Progenitor cell of endocrine pancreas (in vitro differentiated cells): ENCODE measurements at places on chromosomes 12 and 14. TPM values are rescaled to one million over a fixed set of nuclear protein-coding genes. Genes with fewer than 3 reads are reported as not detected.

DNA sequence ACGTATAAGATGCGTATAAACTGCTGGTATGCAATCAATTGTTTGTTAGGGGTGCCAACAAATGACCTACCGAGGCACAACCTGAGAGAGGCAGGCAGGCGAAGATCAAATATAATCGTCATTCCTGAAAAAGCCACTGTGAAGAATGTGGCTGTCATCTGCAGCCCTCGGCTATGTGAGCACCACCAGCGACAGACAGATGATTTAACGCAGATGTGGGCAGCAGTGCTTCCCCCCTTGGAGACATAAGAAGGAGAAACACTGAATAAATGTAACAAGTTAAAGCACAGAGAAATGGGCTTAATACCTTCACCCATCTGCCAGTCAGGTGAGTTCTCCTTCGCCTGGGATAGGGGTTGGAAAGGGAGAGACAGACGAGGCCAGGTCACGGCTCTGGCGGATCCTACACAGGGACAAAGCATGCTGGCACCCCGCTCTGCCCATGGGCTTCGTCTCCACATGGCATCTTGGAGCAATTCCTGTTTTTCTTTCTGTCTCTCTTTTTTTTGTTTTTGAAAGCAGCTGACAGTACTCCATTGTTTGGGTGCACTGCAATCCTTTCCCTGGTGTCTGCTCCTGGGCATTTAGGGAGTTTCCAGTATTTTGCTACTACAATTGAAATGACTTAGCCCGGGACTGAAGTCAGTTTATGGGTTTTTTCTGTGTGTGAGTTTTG is 28.1 kb downstream of the TNFAIP2 start:
- H3K36me3 ChIP-seq, result no peaks in the 10 kb centered on the region
- H3K4me3 ChIP-seq, result no peak overlapping the region
- no peaks in the 10 kb centered on the region for H3K4me1 ChIP-seq
- no peaks in the 10 kb centered on the region for H3K27me3 ChIP-seq
- DNase-seq, result no peak

GRCh38 chr12:55972911-55973598 is 823 bp upstream of the RAB5B start:
- no peak for DNase-seq
- no peak overlapping the region for H3K27ac ChIP-seq
- no peaks in the 10 kb centered on the region for H3K27me3 ChIP-seq
- peaks cover 9% of the 10 kb centered on the region for H3K4me1 ChIP-seq
- peaks cover 8% of the 10 kb centered on the region for H3K36me3 ChIP-seq

DNA sequence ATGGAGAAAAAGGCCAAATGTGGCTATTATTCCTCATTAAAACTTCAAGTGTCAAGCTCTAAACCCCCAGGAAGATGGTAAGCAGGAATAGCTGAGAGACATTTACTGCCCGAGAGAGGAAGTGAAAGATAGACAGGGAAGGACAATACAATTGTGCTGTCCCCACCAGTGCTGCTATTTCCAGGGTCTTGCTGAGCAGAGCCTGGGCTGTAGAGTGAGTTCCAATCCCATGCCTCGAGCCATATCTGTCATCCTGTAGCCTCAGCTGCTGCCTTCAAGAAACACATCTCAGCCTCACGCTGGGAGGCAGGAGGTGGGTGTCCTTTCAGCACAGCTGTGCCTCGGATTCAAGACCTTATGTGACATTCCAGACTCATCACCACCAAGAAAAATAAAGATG is 114.0 kb downstream of the RPAP3 start:
- DNase-seq, result no peak
- no peak overlapping the region for H3K4me3 ChIP-seq
- H3K27me3 ChIP-seq, result no peaks in the 10 kb centered on the region
- H3K27ac ChIP-seq, result no peak overlapping the region

The EIF2S3B gene
- 1.8 and 2.4 TPM in 2 replicates for total RNA-seq

The KRT79 gene
- not detected in 2 replicates for total RNA-seq

DNA sequence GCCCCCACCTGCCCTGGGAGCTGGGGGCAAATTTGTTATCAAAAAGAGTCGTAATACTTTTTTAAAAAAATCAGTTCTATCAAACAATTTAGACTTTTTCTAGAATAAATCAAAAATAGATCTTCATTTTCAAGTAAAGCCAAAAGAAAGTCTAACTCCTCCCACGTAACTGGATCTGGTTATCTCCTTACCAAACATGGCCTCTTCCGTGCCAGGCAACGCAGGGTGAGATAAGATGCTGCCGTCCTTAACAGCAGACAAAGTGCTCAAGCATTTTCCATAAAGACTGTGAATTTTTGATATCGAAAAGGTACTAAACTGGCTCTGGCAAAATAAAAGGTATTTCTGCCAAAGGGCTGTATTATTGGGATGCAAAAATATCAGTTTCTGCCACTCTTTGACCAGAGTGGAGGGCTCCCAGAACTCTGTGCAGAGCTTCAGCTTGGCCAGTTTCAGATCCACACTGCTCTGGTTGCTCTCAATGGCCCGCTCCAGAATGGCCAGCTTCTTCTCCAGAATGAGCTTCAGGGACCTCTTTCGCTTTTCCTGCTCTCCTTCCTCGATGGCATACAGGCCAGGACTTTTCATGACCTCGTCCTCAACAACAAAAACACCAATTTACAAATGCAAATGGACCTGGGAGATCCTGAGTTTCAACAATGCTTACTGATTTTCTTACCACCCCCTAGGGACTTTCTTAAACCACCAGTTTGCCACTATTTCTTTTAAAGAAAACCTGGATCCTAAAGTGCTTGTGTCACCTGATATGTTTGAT is 29.0 kb downstream of the NRDE2 start:
- H3K4me1 ChIP-seq, result peaks cover 37% of the 10 kb centered on the region
- H3K4me3 ChIP-seq, result no peak overlapping the region
- H3K27me3 ChIP-seq, result no peaks in the 10 kb centered on the region
- no peak overlapping the region for H3K27ac ChIP-seq
- peaks cover 18% of the 10 kb centered on the region for H3K36me3 ChIP-seq
- no peak for DNase-seq

DNA sequence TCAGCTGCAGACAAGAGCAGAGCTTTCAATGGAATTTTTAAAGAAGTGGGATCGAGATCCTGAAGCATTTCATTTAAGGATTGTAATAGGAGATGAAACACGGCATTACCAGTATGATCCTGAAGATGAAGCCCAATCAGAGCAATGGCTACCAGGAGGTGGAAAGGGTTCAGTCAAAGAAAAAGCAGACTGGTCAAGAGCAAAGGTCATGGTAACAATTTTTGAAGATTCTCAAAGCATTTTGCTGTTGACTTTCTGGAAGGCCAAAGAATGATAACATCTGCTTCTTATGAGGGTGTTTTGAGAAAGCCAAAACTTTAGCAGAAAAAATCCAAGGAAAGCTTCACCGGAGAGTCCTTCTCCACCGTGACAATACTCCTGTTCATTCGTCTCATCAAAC is 204.3 kb upstream of the EEA1 start:
- no peak for DNase-seq
- peaks cover 25% of the 10 kb centered on the region for H3K4me1 ChIP-seq
- H3K27ac ChIP-seq, result peak overlapping the region; percentile 65
- H3K4me3 ChIP-seq, result no peak overlapping the region
- no peaks in the 10 kb centered on the region for H3K27me3 ChIP-seq
- H3K36me3 ChIP-seq, result no peaks in the 10 kb centered on the region

The CFAP251 gene
- total RNA-seq, result 8.9 and 9.3 TPM in 2 replicates

GRCh38 chr14:48563489-48563888 is 888.1 kb upstream of the MDGA2 start:
- peaks cover 3% of the 10 kb centered on the region for H3K4me1 ChIP-seq
- no peak overlapping the region for H3K4me3 ChIP-seq
- H3K36me3 ChIP-seq, result peaks cover 3% of the 10 kb centered on the region
- no peak overlapping the region for H3K27ac ChIP-seq

DNA sequence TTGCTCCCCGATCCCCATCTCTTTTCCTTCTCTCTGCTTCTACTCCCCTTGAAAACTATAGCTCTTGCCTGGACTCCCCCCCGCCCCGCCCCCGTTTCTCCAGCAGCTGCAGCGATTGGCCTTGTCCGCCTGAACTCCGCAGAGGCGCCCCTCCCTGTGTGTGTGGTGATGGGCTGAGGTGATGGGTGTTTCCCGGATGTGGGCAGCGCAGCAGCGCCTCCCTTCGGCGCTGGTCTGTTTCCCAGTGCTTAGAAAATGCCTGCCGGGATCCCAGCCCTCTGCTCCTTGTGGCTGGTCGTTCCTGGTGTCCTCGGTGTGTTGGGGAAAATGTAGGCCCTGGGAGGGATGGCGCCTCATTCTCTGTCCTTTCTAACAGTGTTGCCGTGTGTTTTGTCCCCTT is 43.3 kb downstream of the GALNT8 start:
- no peaks in the 10 kb centered on the region for H3K4me1 ChIP-seq
- no peak overlapping the region for H3K27ac ChIP-seq
- DNase-seq, result no peak

- no peak overlapping the region for H3K4me3 ChIP-seq
- no peaks in the 10 kb centered on the region for H3K27me3 ChIP-seq
- peaks cover 8% of the 10 kb centered on the region for H3K36me3 ChIP-seq
- peaks cover 2% of the 10 kb centered on the region for H3K4me1 ChIP-seq
- no peak overlapping the region for H3K27ac ChIP-seq
Measured at GRCh38 chr12:24394246-24394645, 444.8 kb upstream of the SOX5 start.

- H3K4me3 ChIP-seq, result no peak overlapping the region
- H3K27ac ChIP-seq, result no peak overlapping the region
- DNase-seq, result no peak
- no peaks in the 10 kb centered on the region for H3K4me1 ChIP-seq
- no peaks in the 10 kb centered on the region for H3K27me3 ChIP-seq
Measured at GRCh38 chr14:42994051-42994736, 1387.5 kb downstream of the LRFN5 start.

- H3K27me3 ChIP-seq, result peaks cover 9% of the 10 kb centered on the region
- peaks cover 8% of the 10 kb centered on the region for H3K4me1 ChIP-seq
- H3K4me3 ChIP-seq, result no peak overlapping the region
- H3K36me3 ChIP-seq, result no peaks in the 10 kb centered on the region
- no peak overlapping the region for H3K27ac ChIP-seq
Measured at GRCh38 chr14:56087671-56088471, 30.3 kb upstream of the PELI2 start.

The GPR65 gene
- total RNA-seq, result not detected in 2 replicates

DNA sequence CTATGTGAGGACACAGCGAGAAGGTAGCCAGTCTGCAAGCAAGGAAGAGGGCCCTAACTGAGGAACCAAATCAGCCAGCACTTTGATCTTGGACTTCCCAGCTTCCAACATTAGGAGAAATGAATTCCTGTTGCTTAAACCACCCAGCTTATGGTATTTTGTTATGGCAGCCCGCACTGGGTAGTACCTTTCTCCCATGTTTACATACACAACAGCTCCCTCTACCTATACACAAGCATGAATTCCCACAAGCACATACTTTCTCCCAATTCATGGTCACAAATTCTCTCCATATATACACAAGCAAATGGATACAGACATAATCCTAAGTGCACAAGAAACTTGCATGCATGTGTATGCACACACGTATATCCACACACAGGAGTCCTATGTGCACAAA is 7.4 kb downstream of the ITGB7 start:
- peaks cover 46% of the 10 kb centered on the region for H3K27me3 ChIP-seq
- no peak overlapping the region for H3K4me3 ChIP-seq
- DNase-seq, result no peak
- no peak overlapping the region for H3K27ac ChIP-seq
- no peaks in the 10 kb centered on the region for H3K36me3 ChIP-seq
- H3K4me1 ChIP-seq, result no peaks in the 10 kb centered on the region

- H3K27me3 ChIP-seq, result no peaks in the 10 kb centered on the region
Measured at GRCh38 chr12:33245434-33245833, 194.2 kb downstream of the SYT10 start.

The FIGNL2 gene
- 44.5 and 46.7 TPM in 2 replicates for total RNA-seq

DNA sequence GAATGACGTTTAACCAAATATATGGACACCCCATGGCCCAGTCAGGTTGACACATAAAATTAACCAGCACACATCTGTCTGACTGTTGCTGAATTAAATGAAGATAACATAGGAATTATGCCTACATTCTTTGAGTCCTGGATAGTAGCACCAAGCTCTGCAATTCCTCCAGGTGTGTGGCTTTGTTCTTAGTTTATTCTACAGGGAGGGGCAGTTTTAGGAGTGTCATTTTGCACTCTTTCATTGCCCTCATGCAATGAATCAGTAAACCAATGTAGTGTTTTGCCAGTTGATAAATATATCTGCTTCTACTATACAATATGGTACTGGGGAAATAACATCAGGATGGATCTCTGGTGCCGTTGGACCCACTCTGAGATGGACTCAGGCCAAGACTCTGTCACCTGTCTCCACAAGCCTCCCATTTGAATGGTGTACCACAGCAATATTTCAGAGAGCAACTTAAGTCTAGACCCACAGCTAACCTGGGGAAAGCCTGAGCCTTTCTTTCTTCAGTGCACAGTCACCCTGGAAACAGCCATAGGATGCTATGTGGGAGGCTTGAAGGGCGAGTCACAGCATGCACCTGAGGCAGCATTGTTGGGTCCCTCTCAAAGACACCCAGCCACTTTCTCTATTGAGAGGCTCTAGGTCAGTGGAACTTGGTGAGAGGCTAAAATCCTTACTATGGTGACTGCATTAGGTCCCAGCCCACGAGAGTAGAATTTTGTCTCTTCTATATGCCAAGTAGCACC is 73.2 kb downstream of the ANO4 start:
- no peak overlapping the region for H3K27ac ChIP-seq
- H3K27me3 ChIP-seq, result no peaks in the 10 kb centered on the region
- H3K4me1 ChIP-seq, result peaks cover 16% of the 10 kb centered on the region
- no peak for DNase-seq
- no peak overlapping the region for H3K4me3 ChIP-seq

DNA sequence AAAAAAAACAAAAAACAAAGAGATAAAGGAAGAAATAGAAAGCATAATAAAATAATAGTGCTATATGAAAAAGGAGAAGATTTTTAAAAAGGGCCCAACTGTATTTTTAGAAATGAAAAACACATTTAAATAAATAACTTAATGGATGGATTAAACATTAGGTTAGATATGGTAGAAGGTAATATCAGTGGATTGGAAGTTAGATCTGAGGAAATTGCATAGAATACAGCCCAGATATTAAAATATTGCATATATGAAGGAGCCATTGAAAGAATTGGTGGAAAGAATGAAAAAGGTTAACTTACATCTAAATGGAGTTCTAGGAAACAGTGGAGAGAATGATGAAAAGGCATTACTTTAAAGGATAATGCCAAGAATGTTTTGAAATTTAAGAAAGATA is 27.8 kb downstream of the CACNA1C start:
- H3K4me1 ChIP-seq, result peaks cover 2% of the 10 kb centered on the region
- peaks cover 2% of the 10 kb centered on the region for H3K27me3 ChIP-seq
- H3K36me3 ChIP-seq, result peaks cover 2% of the 10 kb centered on the region
- DNase-seq, result no peak
- no peak overlapping the region for H3K4me3 ChIP-seq

The TPPP2 gene
- total RNA-seq, result 0.84 TPM in 1 of 2 replicates, not detected in the other

The TCL1A gene
- total RNA-seq, result not detected in 2 replicates

DNA sequence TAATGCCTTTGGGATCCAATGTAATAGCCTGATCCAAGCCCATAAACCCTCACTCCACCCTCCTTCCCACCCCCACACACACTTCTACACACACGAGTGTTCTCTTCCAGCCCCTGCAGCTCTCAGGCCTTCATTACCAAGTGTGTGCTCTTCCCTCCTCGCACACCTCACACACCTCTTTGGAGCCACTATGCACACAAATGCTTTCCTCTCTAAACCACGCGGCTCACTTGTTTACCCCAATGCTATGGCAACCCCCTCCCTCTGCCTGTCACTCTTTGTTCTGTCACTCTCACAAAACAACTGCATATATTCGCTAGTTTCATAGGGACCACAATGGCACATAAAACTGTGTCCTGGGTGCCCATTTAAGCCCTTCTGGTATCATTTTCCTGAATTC is 35.1 kb downstream of the PPP2R5E start:
- H3K27me3 ChIP-seq, result no peaks in the 10 kb centered on the region
- H3K4me3 ChIP-seq, result no peak overlapping the region
- H3K36me3 ChIP-seq, result peaks cover 6% of the 10 kb centered on the region
- H3K4me1 ChIP-seq, result peaks cover 11% of the 10 kb centered on the region
- peak overlapping the region; percentile 73 for H3K27ac ChIP-seq
